ENCODE measurements at places on chromosomes 2 and 18.

GRCh38 chr2:142140434-142140845, 9.6 kb upstream of the LRP1B start:
- no peak for DNase-seq

GRCh38 chr2:46818141-46818621, 97.4 kb downstream of the MCFD2 start:
- DNase-seq: no peak

DNA sequence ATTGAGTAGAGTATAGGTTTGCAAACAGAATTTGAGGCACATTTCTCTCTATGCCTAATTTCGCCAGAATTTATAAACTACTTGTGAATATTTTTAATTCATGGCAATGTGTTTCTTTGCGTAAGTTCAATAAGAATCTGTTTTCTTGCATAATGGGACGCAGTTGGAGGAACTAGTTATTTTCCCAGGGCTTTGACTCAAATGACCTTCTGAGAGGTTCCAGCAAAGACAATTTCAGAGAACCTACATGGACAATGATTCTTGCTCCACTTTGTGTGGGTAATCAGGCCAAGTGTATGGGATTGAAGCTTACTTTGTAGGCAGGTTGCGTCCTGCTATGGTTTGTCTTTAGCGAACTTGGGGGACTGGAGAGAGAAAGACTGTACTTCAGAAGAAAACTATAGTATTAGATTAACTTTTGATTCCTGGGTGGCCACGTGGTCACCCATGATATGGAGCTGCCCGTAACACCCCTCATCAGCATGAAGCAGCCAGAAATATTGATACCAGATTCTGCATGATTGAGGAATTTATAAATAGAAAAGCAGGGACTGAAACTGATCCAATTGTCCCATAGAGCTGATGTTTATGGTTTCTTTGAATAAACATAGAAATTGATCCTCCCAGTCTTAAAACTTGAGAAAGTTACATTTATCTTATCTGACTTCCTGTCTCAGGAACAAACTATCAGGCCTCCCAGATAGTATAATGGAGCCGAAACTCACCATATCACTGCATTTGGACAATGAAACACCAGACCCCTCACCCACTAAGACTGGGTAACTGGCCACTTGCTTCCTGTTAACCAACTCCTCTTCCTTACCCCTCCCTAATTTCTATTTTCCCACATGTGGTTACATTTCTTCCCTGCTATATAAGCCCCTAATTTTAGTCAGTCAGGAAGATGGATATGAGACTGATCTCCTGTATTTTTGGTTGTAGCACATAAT, 815.3 kb upstream of the HS6ST1 start:
- no peak for DNase-seq

DNA sequence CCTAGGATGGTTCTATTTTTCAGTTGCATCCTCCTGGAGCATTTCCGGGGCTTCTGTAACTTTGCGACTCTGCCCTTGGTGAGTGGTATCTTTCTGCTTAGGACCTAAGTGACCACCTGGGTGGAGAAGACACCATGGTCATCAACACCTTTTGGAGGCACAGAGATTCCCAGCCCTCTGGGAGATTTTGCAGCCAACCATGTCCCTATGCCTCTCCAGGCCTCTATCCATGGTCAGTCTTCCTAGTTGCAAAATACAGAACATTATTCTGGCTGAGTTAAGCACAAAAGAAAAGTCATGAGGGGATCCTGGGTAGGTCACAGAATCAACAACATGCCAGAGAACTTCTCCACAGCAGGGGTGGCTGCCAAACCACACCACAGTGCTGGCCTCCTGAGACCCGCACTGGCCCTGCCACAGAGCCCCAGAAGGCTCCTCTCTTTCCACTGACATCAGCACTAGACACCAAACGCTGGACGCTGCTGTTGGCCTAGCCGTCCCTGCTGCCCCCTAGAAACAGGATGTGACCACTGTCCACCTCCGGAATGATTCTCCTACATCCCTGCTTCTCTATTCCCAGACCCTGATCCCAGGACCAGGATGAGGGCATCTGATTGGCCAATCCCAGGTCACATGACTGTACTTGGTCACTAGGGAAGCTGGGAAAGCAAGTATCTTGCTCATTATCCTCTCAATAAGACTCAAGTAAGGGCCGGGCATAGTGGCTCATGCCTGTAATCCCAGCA, 47.7 kb downstream of the SMAD7 start:
- no peak for DNase-seq

DNA sequence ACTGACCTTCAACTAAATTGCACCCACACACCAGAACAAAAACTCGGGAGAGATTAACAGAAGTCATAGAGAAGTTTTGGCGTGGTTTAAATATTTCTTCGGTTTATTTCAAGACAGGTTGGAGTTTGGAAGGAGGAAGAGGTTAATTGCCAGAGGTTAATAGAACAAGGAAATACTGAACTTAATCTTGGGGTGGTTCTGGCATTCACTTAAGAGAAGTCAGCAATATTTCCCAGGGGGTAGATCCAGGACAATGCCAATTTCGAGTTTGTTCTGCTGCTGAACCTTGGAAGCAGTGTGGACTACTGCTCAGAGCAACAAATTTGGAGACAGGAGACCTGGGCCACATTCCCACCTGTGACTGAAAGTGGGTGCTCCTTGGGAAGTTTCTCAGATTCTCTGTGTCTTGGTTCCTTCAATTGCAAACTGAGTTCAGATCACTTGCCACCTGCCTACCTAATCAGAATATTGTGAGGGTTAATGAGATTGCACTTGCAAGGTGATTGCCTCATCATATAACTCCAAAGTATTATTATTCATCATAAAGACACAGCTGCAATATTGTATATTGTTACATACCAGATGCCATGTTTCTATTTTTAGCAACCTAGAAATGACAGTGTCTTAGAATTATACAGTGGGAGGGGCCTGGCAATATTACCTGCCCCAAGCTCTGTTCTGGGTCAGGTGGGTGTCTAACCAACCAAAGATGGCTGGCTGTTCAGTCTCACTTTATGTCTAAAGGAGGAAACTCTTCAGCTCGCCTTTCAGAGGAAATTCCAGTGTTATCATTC, 217.4 kb downstream of the CDCA7 start:
- no peak for DNase-seq

- no peak for DNase-seq
These were observed 431.6 kb downstream of the ERBB4 start for GRCh38 chr2:212107014-212107413.

DNA sequence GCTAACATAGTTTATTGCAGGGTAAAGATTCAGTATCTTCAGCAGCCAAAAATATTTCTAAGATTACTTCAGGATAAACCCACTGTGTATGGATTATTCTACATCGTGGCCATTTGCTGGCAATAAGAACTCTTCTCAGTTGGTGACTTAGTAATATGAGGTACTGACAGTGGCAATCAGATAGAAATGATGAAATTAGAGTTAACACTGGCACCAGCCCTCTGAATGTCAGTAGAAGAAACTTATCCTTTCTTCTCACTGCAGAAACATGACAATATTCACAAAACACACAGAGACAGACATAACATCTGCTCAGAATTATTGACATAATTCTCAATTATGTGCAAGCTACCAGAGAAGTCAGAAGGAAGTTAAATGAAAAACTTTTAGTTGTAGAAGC, 246.3 kb upstream of the COL3A1 start:
- DNase-seq: no peak

- no peak for DNase-seq
These were observed 5.6 kb downstream of the DSC1 start for GRCh38 chr18:31156821-31157763.

GRCh38 chr18:55286257-55286825, 301.7 kb downstream of the TCF4 start:
- DNase-seq: no peak

DNA sequence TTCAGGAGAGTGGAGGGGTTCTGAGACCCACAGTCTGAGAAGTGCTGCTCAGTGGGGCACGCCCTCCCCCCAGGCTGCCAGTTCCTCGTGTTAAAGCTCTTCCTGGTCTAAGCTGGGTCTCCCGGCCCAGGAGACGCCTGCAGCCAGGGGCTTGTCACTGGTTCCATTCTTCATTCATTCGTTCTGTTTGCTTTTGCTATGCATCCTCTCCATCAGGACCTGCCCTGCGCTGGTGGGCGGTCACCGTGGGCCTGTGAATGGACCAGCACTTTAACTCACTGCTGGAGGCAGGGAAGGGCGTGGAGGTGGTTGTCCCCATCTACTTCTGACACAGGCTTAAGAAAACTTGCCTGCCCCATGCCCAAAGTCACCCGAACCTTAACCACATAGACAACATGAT, 272.8 kb upstream of the HDAC4 start:
- DNase-seq: no peak
